HTR-8/SVneo (cell line): ENCODE measurements at places on chromosomes 2 and 18.
A peak's percentile ranks its signal among the peaks of the same experiment; 100 is the strongest.

DNA sequence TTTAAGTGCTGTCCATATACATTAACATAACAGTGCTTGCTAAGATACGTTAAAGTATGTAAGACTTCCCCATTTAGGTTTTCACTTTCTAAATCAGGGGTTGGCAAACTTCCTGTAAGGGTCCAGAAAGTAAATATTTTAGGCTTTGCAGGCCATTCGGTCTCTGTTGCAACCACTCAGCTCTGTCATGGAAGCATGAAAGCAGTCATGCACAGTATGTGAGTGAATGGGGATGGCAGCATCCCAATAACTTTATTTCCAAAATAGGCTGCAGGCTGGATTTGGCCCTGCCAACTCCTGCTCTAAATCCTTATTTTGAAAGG lies 128.7 kb downstream of the PLA2R1 start:
- no peak for DNase-seq

DNA sequence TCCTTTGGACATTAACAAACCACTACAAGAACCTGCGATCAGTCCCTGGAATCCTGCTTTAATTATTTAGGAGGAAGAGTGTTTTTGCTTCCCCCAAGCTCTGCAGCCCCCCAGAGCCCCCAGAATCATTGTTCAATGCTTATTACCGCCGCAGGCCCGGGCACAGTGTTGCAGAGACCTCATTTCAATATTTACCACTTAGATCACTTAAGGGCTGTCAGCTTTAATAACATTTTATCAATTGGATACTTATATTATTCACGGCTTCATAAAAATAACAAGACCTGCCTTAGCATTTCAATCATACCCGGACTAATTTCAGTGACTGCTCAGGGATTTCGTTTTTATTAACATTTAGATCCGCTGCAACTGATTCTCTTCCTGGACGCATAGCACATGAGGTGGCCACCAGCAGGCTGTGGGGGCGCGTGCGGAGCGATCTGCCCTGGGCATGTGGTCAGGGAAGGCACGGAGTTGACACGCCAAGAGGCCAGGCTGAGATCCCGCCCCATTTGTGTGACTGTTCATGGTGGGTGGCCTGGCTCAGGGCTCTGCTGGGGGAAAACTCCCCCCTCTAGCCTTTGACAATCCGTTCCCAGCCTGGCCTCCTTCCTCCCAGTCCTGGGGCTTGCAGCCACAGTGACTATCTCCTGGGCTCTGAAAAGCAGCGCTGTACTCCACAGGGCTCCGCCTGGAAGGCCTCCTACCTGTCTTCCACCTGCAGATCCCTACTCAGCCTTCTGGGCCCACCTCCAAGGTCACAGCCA lies 267.6 kb downstream of the SRBD1 start:
- DNase-seq: no peak

DNA sequence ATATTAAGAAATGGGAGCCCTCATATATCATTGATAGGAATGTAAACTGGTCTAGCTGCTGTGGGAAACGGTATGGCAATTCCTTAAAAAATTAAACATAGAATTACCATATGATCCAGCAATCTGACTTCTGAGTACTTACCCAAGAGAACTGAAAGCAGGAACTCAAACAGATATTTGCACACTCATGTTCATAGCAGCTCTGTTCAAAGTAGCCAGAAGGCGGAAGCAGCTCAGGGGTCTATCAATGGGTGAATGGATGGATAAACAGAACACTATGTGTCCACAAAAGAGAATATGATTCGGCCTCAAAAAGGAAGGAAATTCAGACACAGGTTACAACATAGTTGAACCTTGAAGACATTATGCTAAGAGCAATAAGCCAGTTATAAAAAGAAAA lies 135.7 kb upstream of the NDUFV2 start:
- DNase-seq: no peak

- DNase-seq: no peak
Measured at GRCh38 chr2:135617501-135618015, 86.3 kb downstream of the R3HDM1 start.

- DNase-seq: no peak
Measured at GRCh38 chr18:48440924-48441323, 31.7 kb upstream of the ZBTB7C start.

DNA sequence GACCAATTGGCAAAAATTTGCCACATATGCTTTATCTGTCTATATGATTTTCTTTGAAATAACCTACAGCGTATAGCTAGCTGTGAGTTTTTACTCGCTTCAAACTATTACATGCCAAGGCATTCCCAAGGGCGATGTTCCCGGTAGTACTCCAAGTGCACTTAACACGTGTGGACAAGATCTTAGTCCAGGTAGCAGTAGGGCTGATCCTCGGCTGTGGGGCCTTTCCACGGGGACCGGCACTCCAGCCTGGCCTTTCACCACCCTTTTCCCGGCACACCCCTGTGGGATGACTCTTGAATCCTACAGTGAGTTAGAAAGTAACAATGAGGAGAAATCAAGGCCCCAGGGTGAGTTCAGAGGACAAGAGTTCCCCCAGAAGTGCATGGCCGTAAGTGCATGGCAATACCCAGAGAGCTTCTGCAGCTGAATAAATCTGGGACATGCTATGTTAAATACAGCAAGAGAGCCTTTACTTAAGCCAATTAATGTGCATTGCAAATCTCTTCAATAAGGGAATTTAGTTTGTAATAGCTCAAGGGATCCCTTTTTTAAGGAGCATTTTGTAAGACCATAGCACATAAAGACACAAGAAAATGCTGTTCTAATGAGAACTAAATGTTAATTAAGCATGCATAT lies 26.4 kb downstream of the CHMP1B start:
- DNase-seq: no peak

DNA sequence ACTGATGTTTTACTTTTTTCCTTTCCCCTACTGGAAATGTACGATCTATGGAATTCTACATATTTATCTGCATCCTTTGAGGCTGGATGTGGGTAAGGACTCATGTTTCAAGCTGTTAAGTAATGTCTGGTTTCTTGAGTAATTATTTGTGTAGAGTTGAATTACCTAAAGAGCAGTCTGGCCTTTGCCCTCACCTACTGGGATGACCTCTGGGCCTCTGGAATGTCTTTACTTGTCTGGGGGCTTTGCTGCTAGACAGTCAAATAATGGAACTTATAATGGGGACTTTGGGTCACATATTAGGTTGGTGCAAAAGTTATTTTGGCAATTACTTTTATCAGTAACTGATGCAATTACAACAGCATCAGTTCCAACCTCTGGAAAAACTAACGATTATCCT lies 244.7 kb downstream of the CCDC178 start:
- no peak for DNase-seq

DNA sequence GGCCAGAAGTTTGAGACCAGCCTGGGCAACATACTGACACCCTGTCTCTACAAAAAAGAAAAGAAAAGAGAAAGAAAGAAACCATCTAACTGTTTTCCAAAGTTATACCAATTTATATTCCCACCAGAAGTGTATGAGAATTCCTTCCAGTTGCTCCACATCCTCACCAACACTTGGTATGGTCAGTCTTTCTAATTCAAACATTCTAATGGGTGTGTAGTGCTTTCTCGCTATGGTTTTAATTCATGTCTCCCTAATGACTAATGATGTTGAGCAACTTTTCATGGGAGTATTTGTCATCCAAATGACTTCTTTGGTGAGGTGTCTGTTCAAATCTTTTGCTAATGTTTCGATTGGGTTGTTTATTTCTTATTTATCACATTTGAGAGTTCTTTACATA lies 10.5 kb upstream of the B3GNT7 start:
- DNase-seq: no peak

DNA sequence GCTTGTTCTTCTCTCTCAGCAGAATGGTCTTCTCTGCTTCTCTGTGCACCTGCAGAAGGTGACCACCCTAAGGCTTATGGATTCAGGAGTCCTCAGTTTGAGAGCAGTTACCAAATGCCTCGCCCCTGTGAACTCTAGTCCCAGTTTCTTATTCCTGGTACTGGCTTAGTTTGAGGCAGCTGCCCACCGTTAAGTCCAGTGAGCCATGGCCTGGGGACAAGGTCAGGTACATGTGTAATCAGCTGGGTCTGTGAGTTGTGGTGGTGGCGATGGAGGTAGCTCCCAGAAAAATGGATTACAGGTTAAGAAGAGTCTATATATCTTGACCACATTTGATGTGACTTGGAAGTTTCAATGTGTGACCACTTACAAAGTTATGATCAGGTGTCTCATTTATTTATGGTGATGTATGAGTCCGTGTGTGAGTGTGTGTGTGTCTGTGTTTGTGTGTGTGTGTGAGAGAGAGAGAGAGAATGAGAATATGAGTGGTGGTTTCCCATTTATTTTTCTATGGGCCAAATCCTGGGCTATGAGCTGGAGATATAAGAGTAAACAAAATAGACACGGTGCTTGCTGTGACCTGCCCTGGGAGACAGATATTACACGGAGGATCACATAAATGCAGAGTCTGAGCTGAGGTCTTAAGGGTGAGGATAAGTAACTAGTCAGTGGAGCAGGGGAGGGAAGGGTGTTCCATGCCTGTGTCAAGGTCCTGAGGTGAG lies 13.0 kb upstream of the IL1RN start:
- no peak for DNase-seq

- no peak for DNase-seq
Measured at GRCh38 chr2:25257032-25257552, 84.6 kb downstream of the DNMT3A start.

DNA sequence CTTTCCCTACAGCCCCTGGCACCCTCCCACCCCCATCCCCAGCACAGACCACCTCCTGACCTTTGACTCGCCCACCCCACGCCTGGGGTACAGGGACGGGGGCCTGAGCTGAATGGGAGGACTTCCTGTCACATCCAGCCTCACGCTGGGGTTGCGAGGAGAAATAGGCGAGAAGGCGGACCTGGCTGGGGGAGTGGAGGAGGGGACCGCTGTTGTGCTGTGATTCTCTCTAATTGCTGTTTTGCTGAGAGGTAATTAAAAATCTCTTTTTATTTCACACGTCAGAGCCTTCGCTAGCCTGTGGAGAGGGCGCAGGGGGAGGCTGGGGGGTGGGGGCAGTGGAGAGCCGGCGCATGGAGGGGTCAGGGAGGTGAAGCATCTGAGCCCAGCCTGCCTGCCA lies 9.7 kb upstream of the ECEL1 start:
- no peak for DNase-seq

DNA sequence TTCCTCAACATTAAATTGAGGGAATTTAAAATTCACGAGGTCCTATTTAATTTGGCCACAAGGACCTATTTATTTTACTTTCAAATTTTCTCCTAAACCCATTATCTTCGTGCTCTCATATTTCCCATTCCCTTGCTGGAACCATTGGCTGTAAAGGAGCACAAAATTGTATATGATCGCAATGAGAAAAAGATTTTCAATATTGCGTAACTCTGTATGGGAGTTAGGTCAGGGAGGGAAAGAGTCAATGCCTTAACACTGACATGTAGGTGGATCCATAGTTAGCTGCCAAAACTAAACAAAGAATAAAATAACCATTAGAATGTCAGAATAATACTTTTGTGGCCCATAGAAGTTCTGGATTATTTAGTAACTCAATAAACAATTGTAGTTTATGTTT lies 40.6 kb upstream of the ZC3H15 start:
- no peak for DNase-seq

DNA sequence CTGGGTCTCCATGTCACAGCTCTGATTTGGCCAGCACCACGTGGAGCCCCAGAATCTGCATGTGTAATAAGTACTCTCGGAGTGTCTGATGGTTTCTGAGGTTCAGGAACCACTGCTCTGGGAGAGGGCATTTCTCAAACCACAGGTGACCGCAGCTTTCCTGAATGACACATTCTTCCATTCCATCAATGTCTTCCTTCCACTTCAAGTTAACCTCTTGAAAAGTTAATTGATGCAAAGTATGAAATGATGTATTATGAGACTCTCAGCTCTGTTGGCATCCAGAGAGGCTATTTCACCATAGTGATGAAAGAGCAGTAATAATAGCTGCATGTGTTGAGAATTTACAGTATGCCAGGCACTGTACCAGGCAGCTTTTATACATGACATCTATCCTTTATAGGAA lies 61.3 kb upstream of the CRIM1 start:
- DNase-seq: no peak

- no peak for DNase-seq
Measured at GRCh38 chr2:238092486-238093035, 7.6 kb upstream of the ESPNL start.

- peak; percentile 41 for DNase-seq
Measured at GRCh38 chr2:218396688-218397462, 2.8 kb upstream of the CTDSP1 start.

DNA sequence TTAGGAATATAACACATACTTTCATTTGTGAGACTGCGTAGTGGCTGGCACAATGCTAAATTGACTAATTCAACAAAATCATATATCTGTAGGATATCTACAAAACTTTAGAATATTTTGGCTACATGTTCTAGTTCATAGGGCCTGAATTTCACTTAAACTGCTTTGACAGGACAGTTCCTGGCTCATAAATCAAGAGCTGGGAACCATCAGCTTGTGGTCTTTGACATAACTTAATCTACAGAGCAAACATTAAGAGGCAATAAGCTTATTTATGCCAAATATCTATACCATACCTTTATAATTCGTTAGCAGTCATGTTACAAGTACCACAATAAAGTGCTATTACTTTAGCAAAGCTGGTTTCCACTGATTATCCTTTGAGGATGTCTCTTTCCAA lies 83.5 kb downstream of the ROCK2 start:
- DNase-seq: no peak

DNA sequence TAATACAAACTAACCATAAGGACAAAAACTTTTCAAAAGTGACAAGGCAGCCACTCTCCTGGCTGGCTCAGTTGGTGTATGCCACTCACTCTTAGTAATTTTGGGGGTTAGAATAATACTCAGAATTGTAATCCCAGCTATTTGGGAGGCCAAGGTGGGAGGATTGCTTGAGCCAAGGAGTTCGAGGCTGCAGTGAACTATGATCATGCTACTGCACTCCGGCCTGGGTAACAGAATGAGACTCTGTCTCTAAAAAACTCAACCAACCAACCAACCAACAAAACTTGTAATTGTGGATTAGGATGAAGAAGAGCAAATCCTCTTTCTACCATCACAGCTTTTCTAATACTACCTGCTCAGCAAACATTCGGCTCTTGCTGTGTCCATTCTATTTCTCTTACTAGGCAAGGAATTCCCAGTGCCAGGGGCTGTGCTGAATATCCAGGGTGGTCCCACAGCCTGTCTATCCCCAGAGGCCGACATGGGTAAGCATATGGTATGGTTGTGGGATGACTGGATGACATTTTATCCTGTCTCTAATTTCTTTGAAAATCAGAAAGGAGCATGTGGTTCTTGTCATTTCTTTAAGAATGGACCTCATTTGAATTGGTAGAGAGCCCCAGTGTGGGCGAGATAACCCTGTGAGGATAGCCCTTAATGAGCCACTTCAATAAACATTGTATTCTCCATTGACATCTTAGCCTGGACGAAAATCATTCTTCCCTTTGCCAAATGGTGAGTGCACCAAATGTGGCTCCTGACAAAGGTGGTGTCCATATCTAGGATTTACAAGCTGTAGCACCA lies 220.1 kb downstream of the MYCN start:
- DNase-seq: no peak
